ENCODE measurements at places on chromosomes 4 and X.
A peak's percentile ranks its signal among the peaks of the same experiment; 100 is the strongest.

DNA sequence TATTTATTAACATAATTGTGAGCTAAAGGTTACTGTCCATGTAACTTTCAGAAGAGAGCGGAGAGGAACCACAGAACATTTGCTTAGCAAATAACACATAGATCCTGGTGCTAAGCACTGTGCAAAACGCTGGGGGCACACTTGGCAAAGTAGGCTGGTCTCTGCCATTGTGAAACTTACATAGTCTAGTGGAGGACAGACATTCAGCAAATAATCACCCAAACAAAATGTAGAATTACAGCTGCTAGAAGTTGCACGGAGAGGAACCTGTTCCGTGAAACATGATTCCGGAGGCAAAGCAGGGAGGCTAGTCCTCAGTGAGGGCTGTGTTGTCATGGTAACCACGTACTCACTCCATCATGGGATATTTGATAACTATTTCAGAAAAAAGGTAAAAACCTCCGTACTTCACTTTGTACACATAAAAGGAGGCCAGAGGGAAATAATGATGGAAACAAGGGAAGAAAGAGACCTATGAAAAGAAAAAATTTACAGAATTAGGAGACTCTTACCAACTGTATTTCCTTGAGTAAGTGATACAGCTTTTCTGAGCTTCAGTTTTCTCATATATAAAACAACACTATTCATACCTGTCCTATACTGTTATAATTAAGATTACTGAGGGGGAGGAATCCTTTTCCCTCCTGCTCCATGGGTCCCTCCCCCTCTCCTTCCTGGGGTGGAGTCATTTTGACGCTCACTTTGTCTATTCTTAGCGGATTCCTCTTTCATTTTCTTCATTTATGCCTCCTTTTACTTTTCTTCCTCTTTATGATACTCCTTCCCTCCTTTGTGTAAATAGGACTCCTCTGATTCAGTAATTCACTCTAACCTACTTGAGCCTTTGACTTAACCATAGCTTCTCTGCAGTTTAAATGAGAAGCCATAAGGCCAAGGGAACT lies 825 bp upstream of the RASGEF1B start:
- DNase-seq, result peak; percentile 11

DNA sequence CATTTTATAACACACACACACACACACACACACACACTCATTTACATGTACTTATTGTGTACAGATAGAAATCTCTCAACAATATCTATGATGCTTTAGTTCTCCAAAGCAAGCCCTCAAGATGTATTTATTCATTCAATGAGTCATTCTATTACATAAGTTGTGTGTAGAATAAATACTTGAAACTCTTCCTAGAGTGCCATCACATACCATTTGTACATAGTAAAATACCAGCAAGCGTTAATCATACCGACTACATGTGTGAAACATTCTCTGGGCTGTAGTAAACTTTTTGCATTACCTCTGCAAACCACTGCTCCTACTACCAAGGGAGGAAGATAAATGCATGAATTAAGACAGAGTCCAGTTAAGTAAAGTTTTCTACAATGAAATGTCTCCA lies 70.9 kb downstream of the EPHA5 start:
- DNase-seq, result peak; percentile 31

DNA sequence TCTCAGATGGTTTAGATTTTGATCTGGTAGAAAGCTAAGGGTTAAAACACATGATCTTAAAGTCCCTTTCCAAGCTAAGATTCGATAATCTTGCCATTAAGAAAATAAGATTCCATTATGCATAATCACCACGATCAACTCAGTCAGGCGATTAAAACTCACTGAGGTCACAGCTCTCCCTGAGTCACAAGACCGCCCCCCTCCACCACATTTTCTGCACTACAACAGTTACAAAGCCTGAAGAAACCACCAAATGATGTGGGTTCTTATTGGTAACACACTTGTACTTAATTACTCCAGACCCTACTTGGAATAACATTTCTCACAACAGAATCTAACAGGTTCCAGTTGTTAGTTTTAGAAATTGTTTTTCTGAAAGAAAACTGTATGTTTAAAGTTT lies 62.8 kb downstream of the SH3KBP1 start:
- DNase-seq, result peak; percentile 44

GRCh38 chr4:10521424-10521823 lies 64.2 kb upstream of the ZNF518B start:
- no peak for DNase-seq

DNA sequence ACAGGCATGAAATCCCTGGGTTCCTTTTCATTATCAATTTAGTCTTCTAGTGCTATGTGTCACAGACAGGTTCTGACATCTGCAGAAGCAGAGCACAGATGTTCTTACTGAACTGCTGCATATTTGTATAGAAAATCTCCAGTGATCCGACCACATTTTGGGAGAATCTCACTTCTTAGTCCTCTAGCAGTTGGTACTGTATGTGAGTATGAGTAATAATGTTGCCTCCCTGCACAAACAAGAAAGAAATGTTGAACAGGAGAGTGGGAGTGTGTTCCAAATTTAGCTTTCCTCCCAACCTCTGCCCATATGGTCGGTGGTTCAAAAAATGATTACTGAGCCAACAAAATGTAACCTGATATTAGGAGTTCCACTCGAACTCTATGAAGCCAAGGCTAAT lies 165.3 kb upstream of the GPC4 start:
- no peak for DNase-seq

- DNase-seq, result peak; percentile 29
Observed at GRCh38 chr4:66855956-66856355, 689.3 kb downstream of the CENPC start.

DNA sequence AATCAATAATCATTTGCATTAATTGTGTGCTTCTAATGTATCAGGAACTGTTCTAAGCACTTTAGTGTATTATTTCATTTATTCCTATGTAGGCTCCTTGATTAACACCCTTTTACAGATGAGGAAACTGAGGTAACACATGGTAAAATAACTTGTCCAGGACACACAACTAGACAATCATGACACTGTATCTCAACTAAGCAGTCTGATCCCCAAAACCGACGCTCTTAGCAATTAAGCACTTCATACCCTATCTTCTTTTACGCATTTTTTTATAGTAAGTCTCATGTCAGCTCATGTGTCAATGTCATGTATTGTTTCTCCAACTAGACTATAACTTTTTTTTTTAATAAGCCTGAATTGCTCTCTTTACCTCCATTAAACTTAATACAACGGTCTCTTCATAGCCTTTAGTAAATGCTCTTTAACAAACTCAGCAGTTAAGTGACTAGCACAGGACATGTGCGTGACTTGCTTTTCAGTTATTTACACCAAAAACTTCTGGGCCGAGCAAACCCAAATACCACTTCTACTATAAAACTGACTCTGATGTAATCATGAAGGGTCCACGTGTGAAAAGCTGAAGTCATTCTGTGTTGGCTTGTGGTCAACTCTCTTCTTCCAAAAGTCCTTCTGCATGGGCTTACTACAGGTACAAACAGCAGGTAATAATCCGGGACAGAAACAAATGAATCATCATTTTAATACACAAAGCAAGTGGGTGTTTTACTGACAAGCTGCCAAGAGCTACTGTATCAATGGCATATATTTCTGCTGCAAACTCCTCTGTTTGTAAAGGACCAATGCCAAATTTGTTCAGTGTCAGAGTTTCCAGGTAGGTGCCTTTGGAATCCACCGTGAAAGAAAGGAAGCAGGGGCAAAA lies 7.9 kb upstream of the AMBN start:
- no peak for DNase-seq

DNA sequence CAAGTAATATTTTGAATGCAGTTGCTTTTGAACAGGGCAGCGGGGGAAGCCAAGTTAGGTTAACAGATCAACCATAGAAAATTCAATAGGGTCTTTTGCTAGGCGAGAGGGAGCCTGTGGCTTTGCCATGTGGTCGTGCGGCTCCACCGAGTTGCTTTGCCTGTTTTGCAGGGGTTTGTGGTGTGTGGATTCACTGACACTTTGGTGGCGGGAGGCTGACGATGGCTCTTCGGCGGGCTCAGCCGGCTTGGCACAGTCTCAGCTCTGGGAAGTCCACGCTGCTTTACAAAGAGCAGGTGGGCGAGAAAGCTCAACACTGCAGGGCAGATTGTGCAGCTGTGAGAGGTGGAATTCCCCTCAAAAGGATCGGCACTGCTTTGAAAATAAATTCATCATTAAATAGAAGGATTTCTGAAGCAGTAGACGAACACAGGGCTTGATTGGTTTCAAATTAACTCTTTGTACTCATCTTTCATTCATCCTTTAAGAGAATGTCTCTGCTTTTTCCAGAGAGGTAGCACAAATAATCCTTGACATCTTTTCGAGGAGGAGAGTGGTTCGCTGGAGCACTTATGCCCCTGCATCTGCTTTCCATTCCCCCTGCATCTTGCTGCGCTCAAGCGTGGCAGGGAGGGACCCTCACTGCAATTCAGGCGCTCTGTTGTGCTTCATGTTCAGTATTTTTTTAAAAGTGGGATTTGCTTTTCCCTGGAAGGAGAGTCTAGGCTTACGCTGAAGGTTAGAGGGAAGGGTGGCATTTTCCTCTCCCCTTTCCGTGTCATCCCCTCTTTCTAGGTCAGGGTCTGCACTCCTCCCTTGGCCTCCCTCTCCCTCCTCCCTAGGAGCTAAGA lies 201.8 kb upstream of the LEF1 start:
- no peak for DNase-seq

DNA sequence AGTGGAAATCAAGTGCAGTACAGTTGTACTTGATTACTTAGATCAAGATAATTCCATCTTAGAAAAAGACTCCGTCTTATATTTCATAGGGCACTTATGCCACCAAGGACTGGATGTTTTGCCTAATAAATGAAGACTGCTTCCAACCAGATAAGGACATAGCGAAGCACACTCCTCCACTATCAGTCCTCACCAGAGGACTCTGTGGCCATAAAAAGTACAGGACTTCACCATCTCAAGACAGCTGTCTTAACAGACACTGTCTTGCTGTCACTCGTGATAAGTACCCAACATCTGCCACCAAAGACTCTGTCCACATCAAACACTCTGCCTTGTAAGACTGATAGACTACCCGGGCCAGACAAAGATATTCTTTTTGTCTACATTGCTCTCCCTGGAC lies 352.0 kb downstream of the TRAM1L1 start:
- DNase-seq, result no peak

GRCh38 chrX:117996918-117997480 lies 119.6 kb downstream of the KLHL13 start:
- DNase-seq, result no peak

DNA sequence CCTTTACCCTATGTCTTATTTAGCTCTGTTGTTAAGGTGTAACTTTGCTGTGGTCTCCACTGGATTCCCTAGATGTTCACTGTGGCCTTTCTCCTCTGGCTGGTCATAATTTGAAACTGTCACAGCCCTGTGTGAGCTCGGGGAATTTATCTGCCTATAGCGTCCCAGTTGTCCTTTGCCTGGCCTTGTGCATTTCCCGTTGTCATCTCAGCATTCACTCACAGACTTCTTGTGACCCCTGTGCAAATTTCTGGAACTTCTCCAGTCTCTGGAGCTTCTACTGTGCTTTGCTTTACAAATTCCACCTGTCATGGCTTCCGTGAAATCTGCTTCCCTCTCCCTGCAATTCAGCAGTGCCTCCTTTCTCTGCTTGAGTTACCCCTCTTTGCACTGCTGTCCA lies 106.7 kb downstream of the WWC2 start:
- no peak for DNase-seq

GRCh38 chr4:27467351-27467750 lies 606.7 kb downstream of the STIM2 start:
- DNase-seq, result no peak

DNA sequence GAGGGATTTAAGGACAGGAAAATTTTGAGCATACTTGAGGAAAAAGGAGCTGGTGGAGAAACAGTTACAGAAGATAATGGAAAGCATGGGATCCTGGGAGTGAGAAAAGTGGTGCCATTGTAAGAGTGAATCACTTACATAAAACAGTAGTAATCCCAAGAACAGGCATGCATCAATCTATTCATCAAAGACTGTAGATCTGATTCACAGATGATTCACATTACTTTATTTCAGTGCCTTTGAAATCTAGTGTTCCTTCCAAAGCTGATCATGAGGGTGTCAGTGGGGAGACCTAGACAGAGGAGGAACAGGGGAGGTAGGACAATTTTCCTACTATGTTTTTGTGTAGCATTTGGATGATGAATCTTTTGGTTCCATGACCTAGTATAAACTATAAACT lies 102.7 kb downstream of the TAB3 start:
- no peak for DNase-seq

GRCh38 chr4:183631577-183632198 lies 27.3 kb downstream of the RWDD4 start:
- no peak for DNase-seq

DNA sequence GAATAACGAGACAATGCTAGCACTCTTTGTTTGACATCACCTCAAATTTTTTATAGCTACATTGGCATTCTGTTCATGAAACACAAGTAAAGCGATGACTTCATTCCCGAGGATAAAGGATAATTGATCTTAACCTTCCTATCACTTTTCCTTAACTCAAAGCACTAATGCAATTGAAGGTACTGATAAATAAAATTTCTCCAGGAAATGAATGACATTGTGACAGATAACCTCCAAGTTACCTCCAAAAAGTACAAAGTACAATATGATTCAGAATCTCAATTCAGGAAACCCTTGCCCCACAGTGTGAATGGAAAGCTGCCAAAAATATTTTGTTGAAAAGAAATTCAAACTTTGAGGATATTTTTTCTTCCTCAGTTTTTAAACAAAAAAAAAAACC lies 1.8 kb downstream of the PRSS12 start:
- DNase-seq, result no peak

DNA sequence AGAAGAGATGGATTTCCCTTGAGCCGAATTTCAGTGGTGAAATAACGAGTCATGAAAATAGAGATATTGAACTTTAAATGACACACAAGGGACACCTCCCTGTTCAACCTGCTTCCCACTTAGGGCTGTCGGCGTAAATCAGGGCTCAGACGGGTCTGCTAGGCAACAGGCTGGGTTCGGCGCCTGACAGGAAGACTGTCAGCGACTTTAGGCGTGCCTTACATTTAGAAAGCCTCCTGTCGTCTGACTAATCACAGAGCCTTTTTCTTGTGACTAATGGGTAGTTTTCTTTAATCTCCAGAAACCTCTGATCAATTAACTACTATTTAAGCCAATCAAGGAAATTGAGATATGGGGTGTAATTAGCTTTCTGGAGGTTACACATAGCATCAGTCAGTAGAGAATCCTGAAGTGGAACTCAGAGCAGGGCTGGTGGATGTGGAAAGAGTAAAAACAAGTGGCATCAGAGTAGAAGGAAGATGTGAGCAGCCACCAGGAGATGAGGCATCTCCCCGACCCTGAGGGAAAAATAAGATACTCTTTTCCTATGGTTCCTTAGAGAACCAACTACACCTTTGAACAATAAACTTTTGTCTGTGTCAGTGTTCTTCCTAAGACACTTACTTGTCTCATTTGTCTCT lies 86.2 kb upstream of the HS3ST1 start:
- no peak for DNase-seq

All from EH (cell line).